ENCODE measurements at places on chromosomes 12 and 14.

DNA sequence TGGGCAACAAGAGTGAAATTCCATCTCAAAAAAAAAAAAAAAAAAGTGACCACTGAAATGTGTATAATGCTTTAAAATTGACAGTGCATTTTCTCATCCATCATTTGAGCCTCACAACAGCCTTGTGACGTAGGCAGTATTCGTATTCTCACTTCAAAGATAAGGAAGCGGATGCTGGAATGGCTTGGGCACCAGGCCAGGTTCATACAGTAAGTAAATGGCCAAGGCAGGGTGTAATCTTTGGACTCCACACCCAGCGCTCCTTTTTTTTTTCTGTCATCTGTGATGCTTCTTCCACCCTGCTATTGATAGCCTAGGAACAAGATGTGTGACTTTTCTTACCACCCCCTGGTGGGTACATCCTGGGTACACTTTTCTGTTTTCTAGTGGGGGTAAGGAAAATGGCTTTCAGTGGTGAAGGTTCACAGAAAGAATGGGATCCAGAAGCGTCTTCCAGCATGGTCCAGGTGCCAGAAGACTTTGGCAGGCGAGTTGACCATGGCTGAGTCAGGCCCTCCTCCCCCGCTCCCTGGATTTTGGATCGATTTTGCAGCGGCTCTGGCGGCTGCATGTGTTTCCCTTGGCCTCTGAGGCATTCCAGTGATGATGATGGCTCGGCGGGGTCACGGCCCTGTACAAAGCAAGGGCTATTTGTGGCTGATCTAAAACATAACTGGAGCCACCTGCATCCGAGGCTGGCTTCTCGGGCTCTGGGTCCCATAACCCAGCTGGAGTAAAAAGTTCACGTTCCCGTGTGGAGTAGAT, 110.6 kb downstream of the CACNA1C start:
- no peak for DNase-seq

GRCh38 chr14:95946867-95947266, 70.2 kb downstream of the TUNAR start:
- DNase-seq = no peak

GRCh38 chr14:81311778-81312177, 88.3 kb downstream of the STON2 start:
- no peak for DNase-seq

DNA sequence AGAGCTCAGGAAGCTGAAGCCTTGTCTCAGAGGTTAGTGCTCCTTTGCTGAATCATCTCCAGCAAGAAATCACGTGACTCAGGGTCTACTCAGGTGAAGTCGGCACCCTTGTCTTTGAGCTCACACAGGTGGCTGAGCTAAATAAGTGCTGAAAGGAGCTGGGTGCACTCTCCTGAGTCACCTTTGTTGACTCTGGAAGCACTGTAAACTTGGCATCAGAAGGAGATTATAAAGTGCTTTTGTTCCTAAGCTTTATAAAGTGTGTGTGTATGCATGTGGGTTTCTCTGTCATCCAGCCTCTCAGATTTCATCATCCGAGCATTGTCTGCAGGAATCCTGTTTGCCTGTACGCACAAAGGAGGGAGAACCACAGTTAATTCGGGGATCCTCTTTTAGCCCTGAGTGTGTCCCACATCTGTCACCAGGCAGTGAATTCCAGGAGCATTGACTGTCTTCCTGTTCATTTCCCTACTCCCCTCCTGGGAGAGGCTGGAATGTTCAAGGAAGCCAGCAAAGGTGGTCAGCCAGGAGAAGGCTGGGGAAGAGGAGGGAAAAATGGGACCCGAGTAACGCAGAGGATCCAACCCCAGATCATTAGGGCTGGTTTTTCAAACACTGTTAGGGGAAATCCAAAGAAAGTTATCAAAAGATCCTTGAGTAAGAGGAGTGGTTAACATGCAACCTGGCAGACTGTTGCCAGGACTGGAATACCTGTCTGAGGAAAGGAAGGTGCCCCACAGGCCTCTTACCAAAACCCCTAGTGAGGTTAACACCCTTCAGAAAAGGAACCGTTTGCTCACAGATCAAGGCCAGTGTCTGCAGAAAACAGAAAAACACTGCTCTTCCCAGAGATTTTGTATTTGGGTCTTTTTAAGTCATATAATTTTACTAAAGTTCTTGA, 157.5 kb upstream of the HIF1A start:
- DNase-seq = peak; percentile 29

- DNase-seq = no peak
These were observed 253.4 kb downstream of the PAX9 start for GRCh38 chr14:36915081-36915480.

- no peak for DNase-seq
These were observed 43.8 kb upstream of the TSPAN11 start for GRCh38 chr12:30882706-30883105.

- DNase-seq = no peak
These were observed 66.7 kb downstream of the CCDC88C start for GRCh38 chr14:91350813-91351511.

GRCh38 chr12:115449526-115449925, 765.6 kb upstream of the TBX3 start:
- no peak for DNase-seq

DNA sequence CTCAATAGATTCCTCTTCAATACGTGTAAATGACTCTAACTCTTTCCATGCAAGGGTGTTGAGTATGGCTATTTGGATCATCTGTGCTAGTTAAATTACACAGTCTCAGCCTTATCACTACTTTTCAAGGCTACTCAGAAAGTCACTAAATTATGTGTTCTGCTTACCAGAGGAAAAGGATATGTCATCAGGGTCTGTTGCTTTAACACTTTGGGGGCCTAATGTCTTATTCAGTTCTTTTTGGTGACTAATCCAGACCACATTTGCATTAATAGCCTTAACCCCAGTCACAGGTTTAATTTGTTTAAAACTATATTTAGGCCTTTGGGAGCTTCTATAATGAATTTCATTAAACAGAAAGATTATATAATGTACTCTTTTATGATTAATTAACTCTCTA, 649.3 kb downstream of the RPS29 start:
- no peak for DNase-seq

- DNase-seq = no peak
These were observed 912.1 kb downstream of the DIO2 start for GRCh38 chr14:79299162-79299561.

DNA sequence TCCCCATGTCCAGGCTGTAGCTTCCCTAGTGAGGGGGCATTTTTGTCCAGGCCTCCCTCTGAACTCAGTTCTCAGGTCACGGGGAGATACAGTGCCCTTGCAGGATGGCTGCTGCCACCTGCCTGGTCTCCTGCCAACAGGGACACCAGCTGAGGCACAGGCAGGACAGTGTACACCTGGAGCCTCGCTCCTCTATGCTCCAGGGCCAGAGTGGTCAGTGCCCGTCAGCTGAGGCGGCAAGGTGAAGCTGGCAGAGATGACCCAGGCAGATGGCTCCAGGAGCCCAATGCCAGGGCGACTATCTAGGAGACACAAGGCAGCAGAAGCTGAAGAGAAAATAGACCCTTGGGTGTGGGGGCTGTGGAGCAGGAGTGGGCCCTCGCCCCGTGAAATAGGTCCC, 12.6 kb downstream of the TUBA1C start:
- DNase-seq = no peak

- DNase-seq = no peak
These were observed 78.2 kb downstream of the IPO8 start for GRCh38 chr12:30617346-30618016.

GRCh38 chr12:25744313-25744712, 191.2 kb upstream of the LMNTD1 start:
- DNase-seq = no peak

GRCh38 chr12:114272605-114273004, 133.3 kb downstream of the TBX5 start:
- no peak for DNase-seq

- no peak for DNase-seq
These were observed 30.1 kb downstream of the MED13L start for GRCh38 chr12:116247377-116247776.

DNA sequence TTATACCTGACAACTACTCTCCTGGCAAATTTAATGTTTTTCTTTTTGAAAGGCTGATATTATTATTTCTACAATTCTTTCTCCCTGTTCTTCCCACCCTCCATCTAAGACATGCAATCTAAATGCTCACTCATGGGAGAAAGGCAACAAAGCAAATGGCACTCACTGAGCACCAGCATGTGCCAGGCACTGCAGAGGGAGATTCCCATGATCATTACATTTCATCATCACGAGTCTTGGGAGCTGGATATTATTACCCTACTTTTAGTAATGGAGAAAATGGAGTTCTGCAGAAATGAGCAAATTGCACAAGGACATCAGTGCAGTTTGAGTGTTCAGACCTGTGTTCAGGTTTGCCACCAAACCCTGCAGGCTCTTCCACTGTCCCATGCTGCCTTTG, 27.9 kb downstream of the PPM1H start:
- no peak for DNase-seq

- DNase-seq = no peak
These were observed 899 bp upstream of the KCNH3 start for GRCh38 chr12:49537752-49538509.

GRCh38 chr12:92272061-92272964, 126.7 kb upstream of the BTG1 start:
- no peak for DNase-seq

- no peak for DNase-seq
These were observed 2.1 kb downstream of the SIX6 start for GRCh38 chr14:60510951-60511599.

GRCh38 chr14:68448252-68448902, 344.5 kb downstream of the ZFP36L1 start:
- no peak for DNase-seq

DNA sequence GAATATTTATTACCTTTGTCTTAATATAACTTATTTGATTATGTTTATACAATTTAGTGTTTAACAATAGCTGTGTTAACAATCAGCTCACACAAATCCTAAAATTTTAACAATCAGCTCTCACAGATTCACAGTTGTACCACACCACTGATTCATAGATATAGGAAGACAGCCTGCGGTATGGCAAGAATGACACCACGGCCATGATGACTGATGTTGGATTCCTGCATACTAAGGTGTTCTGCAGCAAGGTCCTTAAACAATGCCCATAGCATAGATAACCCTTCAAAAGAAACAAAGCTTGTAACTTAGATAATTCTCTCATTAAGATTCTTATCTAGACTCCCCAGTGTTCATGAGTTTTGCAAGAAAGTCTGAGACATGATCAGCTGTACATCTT, 3.9 kb upstream of the PYROXD1 start:
- no peak for DNase-seq

GRCh38 chr14:103107941-103108748, 13.6 kb downstream of the EXOC3L4 start:
- DNase-seq = no peak

- DNase-seq = no peak
These were observed 42.7 kb upstream of the SLC6A15 start for GRCh38 chr12:84955298-84955697.

DNA sequence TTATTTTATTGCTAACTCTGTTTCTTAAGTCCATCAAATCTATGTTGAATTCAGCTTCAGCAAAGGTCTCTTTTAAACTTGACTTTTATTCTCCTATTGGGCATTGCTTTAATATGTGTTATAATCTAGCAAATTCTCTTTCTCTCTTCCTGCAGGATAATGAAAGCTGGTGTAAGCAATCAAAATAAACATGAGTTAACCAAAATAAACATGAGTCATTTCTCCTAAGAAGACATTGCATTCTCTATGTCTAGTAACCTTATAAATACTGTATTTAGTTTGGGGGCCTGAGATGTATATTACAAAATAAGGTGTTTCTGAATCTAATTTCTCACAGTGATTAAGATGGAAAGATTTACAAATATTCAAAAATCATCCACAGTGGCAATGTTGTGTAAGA, 739.1 kb upstream of the ATXN7L3B start:
- DNase-seq = no peak

- peak; percentile 24 for DNase-seq
These were observed 584 bp upstream of the DDHD1 start for GRCh38 chr14:53153702-53154112.

GRCh38 chr14:55103005-55103640, 25.9 kb upstream of the LGALS3 start:
- peak; percentile 32 for DNase-seq

Data from stimulated activated CD4-positive, alpha-beta T cell treated with anti-CD3 and anti-CD28 coated beads, TNF-alpha, amount 100 ng/mL, for 48 hours (primary cell).